MG63 (cell line): ENCODE measurements at places on chromosomes 4 and X.
A peak's percentile ranks its signal among the peaks of the same experiment; 100 is the strongest.

- no peak for DNase-seq
These were observed 98.6 kb downstream of the HUWE1 start for GRCh38 chrX:53587795-53588420.

GRCh38 chr4:76457885-76458284, 22.9 kb downstream of the SHROOM3 start:
- no peak for DNase-seq

DNA sequence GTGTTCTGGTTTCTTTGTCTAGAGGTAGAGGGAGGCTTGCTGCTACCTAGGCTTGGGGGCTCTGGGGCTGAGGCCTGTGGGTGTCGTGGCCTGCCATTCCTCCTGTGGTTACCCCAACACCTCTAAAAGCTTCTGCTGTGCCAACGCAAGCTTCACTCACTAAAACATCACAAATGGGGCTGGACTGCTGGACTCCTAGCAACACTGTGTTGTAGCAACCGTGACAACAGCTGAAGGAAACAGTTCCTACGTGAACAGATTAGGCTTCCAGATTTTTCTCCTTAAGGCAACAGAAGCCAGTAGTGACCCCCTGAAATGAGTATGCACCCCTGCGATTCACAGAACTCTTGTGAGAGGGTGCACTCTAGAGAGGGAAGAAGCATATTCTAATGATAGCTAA, 138.3 kb upstream of the TEX13D start:
- DNase-seq = no peak

GRCh38 chrX:29862126-29862677, 353.2 kb upstream of the MAGEB2 start:
- no peak for DNase-seq

- DNase-seq = no peak
These were observed 44.0 kb downstream of the MGST2 start for GRCh38 chr4:139709660-139710059.

DNA sequence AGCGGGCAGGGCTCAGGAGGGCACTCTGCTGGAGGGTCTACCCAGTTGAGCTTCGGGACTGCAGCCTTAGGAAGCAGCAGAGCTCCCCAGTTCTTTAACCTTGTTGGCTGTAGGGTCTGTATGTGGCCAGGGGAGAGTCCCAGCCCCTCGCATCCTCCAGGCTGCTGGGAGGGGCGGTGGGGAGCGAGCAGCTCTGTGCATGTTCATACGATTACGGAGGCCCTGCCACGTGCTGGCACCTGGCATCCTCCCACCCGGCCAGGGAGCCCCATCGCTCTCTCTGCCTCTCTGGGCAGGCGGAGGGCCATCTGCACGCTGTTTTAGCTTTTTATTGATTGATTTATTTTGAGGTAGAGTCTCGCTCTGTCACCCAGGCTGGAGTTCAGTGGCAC, 21.2 kb downstream of the NSG1 start:
- no peak for DNase-seq

GRCh38 chr4:60913671-60914070, 286.5 kb upstream of the ADGRL3 start:
- no peak for DNase-seq

DNA sequence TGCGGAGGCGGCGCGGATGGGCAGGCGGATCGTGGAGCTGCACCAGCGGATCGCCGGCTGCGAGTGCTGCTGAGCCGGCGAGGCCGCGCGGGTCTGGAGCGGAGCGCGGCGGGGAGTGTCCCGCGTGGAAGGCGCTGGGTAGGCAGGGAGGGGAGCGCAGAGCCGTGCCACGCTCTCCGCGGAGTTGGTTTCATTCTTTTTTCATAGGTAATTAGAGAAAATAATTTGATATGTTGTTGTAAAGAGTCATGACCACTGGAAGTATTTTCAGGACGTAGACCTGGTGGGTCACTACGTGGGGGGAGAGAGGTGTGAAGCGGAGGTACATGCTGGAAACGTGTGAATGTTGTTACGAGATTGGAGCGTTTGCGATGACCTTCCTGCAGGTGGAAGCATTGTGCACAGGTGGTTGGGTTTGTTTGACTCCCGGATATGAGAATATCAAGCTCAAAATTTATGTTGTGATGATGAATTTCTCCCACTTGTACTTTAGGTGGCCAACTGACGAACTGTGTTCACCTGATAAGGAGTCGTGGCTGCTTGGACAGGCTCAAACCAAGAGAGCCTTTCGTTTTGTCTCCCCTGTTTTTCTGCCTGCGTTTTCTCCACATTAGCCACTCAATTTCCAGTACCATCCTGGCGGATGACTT, 19.1 kb upstream of the S100P start:
- no peak for DNase-seq

GRCh38 chrX:81205551-81205950, 3.6 kb downstream of the SH3BGRL start:
- no peak for DNase-seq

DNA sequence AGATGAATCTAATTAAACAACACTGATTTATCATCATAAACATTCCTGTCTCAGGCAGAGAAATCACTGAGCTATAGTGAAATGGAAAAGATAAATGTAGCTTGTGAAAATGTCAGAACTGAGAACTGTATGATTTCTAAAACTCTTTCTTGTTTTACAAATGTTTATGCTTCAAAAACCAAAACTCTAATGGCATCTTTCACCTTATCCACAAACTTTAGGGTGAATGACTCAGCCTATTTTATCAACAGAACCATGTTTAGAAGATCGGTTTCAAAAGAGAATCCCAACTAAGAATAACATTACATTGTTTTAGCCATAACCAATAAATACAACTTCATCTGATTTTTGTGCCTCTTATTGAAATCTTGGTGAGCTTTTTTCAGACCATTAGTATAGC, 21.4 kb downstream of the NKX6-1 start:
- DNase-seq = no peak

DNA sequence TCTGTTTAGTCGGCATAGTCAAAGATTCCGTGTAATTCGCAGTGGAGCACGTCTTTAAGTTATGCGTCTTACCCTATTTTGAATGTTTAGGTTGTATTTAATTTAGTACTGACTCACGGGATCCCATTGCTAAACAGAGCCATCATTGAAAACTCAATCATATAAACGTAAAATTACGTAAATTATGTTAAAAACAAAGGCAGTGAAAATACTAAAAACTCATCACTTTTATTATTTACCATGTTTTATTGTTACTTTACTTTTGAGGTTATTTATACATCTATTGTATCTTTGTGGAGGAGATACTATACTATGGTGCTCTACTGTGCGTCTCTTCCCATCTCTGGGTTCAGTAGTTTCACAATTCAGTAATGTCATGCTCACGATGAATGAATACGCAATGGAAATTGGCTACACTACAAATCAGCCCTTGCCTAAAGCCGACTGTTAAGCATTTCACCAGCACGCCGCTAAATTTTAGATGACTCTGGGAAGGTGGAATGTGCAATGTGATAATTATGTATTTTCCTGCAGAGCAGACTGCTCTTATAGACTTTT, 944 bp downstream of the FUNDC2 start:
- DNase-seq = peak; percentile 7

- no peak for DNase-seq
These were observed 14.7 kb upstream of the CT55 start for GRCh38 chrX:135185795-135186443.

DNA sequence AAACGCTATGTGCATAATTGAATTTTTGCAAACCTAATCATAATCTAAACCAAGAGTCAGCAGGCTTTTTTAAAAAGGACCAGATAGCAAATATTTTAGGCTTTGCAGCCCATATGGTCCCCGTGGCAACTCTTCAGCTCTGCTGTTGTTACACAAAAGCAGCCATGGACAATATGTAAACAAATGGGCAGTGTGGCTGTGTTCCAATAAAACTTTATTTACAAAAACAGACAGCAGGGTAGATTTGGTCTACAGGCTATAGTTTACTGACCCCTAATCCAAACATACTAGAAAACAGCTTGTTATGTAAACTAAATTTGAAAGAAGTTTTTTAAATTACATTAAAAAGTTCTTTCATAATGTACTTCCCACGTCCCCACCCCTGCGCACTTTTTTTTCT, 53.1 kb downstream of the FUNDC1 start:
- DNase-seq = no peak

DNA sequence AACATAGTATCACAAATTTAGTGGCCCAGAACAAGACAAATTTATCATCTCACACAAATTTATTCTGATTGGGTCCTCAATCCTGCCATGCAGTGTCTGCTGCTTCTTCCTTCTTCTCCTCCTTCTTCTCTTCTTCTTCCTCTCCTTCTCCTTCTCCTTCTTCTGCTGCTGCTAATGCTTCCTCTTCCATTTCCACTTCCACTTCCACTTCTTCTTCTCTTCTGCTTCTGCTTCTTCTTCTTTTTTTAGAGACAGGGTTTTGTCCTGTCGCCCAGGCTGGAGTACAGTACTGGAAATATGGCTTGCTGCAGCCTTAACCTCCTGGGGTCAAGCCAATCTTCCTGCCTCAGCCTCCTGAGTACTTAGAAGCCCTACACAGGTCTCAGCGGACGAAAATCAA, 37.5 kb downstream of the FGFBP1 start:
- no peak for DNase-seq
